ENCODE measurements at places on chromosomes 12 and 14.

DNA sequence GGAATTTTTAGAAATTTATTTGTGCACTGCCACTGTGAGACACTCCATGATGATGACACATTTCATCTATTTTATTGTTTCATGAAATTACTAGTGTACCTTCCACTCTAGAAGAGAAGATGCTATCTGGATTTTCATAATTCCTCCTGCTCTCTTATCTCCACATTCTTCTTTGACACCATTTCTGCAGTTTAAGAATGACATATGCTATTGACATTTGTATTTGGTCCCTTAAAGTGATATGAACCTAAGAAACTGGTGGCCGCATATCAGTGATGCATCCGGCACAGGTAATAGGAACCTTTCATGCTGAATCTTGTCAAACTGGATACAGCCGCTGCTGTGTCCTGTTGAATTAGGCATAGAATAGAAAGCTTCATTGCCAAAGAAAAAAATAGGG, 696.3 kb downstream of the TMEM121 start:
- DNase-seq, result no peak

DNA sequence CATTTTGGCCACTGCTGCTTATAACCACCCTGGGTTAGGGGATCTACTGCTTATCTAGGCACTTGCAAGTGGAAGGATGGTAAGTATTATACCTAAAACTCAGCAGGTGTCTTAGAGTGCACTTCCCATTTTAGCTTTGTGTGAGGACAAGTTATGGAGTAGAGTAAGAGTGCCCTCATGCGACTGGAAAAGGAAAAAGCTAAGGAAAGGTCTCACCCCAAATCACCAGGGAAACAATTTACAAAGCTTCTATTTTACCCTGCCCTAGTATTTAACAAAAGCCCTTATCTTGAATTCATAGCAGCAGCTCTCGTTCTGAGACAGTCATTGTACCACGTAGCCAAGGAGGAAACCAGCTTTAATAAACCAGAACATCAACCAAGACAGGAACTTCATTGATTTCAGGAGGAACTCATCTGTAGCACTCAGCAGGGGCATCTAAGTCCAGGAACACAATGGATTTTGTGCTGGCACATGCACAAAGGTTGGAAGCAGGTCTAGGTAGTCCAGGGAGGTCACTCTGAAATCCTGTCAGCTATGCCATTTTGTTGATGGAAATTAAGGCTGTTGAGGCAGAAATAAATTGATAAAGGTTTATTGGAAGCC, 2.9 kb downstream of the RDH12 start:
- DNase-seq, result no peak

- no peak for DNase-seq
These were observed 59.4 kb downstream of the TSPAN11 start for GRCh38 chr12:30985814-30986452.

GRCh38 chr12:115000038-115000437, 316.1 kb upstream of the TBX3 start:
- DNase-seq, result no peak

GRCh38 chr14:65560340-65561027, 148.0 kb downstream of the FUT8 start:
- no peak for DNase-seq

DNA sequence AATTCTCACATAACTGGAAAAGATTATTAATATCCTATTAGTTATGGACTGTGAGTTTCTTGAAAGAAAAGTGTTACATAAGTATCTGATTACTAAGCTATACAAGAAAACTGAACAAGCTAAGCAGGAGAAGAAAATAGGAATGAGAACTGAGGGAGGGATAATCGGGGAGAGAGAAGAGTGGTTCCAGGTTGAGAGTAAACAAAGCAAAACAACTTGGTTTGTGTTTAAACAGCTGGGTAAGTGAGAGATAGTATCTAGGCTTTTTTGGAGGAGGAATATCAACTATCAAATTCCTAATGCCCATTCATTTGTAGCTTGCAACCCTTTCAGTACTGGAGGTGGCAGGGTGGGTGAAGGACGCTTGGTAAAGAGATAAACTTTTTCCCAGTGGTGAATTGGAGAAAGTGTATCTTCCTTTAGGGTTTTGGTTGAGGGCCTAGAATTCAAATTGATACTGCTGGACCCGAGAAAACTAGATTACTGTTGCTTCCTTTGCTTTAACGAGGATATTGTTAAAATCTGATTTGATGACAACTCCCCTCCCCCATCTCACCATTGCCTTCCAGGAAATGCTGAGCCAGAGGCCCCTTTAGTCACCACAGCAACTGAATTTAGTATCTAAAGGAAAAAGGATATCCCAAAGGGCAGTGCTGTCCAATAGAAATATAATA, 2.0 kb upstream of the SLC2A3 start:
- no peak for DNase-seq

DNA sequence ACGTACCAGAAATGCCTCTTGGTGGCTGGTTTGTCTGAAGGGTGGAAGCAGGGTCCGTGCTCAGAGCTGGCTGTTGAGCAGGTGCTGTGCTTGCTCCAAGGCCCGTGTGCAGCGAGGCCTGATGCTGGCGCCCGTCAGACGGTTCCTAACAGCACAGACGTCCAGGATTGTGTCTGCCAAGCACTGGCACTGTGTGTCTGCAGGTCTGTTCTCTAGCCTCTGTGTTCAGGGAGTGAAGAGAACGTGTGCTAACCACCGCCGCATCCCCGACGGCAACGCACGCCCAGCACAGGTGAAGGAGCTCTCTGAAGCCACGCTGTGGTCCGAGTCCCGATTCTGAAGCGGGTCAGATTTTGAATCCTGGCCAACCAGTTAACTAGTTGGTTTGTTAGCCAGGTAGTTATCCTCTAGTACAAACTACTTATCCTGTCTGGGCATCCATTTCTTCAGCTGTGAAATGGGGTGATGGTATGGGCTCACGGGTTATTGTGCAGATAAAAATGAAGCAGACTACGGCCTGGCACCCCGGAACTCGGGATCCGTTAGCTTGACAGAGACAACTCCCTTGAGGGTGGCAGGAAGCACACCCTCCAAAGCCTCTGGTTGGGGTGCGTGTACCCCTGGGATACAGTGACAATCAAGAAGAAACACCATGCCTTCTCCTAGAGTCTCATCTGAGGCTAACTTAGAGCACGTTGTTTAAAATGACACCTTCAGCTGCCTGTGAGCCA, 18.6 kb upstream of the TDRD9 start:
- no peak for DNase-seq

DNA sequence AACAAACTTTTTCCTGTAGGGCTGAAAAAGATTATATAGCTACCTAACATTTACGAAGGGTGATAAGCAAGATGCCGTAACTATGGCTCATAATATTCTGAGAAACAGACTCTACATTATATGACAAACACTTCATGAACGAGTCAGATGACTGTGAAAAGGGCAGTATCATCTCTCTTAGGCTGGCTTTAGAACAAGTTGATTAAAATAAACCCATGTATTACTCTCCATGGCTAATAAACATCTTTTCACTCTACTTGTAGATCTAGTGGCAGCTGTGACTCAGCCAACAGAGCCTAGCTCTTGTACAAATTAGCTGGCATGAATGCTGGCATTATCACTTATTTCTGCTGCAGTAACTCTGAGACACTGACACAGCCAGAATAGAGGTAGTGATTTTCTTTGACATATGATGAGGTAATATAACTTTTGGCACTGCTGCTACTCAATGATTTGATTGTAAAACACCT, 47.1 kb downstream of the SLC2A13 start:
- DNase-seq, result no peak

- no peak for DNase-seq
These were observed 6.3 kb upstream of the RIN3 start for GRCh38 chr14:92507174-92507768.

GRCh38 chr14:72709916-72710611, 183.8 kb downstream of the DPF3 start:
- no peak for DNase-seq
